Stimulated activated CD4-positive, alpha-beta T cell treated with anti-CD3 and anti-CD28 coated beads, Interleukin-1b, Interleukin-23, amount 100 ng/mL, for 4 hours (primary cell): ENCODE measurements at places on chromosomes 5 and 9.

DNA sequence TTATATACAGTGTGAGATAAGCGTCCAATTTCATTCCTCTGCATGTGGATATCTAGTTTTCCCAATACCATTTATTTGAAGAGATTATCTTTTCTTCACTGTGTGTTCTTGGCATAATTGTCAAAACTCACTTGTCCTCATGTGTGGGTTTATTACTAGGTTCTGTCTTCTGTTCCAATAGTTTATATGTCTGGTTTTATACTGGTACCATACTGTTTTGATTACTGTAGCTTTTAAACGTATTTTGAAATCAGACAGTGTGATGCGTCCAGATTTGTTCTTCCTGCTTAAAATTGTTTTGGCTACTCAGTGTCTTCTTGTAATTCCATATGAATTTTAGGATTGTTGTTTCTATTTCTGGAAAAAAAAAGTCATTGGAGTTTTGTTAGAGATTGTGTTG is 10.2 kb downstream of the NDUFAF2 start:
- DNase-seq: no peak

DNA sequence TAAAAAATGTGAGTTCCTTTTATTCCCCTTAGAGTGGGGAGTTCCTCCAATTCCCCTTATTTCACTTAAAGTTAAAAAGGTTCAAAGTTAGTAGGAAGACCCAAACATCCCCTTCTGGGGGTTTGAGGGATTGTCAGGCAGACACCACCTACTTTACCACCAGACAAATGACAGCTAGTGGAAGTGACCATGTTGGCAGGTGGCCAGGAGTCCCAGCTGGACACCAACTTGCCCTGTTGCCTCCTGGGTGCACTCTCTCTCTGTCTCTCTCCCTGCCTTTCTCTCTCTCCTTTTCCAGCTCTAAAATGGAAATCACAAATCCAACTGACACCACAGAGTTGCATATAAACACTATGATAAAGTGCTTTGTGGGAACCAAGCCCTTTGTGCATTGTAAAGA is 307.7 kb upstream of the TLE4 start:
- DNase-seq: no peak

DNA sequence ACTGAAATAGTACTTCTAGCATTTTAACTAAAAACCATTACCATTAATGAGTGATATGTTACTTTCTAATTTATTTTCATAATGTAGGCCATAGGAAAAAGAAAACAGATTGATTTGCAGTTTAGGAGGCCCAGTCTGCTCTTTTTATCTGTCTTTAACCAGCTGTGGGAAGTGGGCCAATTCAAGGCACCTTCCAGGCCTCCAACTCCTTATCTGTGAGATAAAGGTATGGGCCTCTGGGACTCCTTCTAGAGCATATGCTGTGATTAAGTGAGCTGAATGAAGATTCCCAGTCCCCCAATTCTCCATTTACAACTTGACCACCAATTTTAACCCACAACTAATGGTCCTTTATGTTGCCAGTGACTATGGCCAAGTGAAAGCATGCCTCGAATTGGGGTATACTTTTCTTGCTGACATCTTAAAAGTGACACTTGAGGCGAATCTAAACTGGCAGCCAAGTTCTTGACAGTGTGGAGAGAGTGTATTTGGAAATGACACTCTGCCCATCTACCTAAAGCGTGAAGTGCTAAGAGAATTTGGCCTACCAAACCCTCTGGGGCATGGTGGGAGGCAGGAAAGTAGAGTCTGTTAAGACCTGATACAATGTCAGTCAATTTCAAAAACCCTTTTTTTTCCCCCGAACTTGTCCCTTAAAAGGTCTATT is 88.3 kb downstream of the PIK3R1 start:
- no peak for DNase-seq

GRCh38 chr9:81565609-81566008 is 123.7 kb downstream of the TLE1 start:
- no peak for DNase-seq

- DNase-seq: no peak
These were observed 411 bp upstream of the MAT2B start for GRCh38 chr5:163505049-163505367.

GRCh38 chr9:80881940-80882339 is 807.4 kb downstream of the TLE1 start:
- DNase-seq: no peak

GRCh38 chr9:130172858-130173665 is 858 bp downstream of the NCS1 start:
- peak; percentile 40 for DNase-seq

DNA sequence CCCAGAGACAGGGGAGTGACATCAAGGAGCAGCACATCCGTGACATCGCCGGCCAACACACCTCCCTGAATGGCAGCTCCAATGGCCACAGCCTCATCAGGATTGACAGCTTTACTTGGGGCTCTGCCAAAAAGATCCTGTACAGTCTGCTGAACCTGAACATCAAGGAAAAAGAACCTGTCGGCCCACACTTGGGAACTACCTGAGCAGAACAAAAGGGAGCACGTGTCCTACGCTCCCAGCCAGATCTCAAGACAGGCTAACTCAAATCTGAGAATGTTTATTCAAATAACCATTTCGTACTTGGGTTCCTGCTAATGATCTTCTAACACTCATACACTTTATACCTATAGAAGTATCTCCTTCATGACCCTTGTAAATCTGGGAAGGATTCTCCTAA is 15.3 kb downstream of the HSPA9 start:
- DNase-seq: no peak

- no peak for DNase-seq
These were observed 18.2 kb downstream of the RIOK2 start for GRCh38 chr5:97164846-97165245.

DNA sequence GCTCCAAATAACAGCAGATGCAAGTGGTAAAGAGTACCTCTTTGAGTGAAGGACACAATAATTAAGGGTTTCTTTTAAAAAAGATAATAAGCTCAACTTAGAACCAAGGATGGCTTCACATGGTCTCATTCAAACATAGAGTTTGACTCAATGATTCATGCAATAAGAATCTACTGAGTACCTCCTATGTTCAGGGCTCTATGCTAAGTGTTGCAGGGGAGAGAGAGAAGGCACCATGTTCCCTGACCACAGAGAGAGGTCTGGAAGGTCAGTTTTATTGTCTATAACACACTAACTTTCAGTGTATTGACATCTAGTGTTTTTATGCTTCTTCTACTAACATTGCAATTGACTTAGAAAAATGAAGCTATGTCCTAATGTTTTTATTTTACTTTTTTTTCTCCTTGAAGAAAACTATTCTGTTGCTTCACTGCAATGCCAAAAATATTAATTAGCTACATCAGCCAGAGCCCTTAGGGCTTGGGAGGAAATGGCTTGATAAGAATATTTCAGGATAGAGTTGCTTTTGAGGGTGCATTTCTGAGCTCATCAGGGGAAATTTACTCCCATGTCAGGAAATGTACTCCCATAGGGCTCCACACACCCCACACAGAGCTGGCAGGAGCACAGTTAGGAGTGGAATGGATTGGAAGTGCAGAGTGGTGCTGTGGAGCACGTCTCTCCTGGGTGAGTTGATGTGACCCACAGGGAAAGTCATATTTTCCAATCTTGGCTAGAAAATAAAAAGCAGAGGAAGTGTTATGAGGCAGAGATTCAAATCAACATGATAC is 106.6 kb downstream of the PDE8B start:
- DNase-seq: no peak

DNA sequence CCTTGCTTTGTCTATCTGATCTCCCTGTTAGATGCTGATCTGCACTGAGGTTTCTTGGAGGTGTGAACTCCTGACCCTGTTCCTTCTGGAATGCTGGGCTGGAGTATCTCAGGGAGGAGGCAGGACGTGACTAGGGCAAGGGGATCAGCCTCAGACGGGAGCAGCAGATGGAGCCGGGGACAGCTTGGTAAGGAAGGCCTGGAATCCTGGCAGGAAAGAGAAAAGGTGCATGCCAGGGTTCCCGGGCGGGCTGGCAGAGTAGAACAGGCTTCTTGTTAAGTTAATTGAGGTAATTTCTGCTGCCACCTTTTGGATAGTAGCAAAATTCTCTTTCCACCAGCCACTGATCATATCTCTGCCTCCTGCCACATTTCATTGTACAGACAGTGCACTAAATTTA is 180.9 kb downstream of the ZNF462 start:
- DNase-seq: no peak

DNA sequence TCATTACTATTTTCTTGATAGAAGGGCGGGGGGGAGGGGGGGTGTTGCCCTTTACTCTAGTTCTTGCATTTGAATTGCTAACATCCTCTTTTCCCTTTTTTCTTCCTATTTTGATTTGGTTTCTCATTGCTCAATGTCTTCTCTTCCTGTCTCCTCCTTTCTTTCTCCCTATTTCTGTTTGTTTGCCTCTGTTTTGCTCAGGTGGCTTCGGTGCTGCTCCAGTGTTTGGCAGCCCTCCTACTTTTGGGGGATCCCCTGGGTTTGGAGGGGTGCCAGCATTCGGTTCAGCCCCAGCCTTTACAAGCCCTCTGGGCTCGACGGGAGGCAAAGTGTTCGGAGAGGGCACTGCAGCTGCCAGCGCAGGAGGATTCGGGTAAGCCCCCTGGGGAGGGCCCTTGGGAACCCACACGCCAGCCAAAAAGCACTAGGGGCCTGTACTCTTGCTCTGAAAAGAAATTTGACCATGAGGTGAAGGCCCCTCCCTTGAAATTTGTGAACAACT is 48.3 kb downstream of the FAM78A start:
- DNase-seq: no peak

- no peak for DNase-seq
These were observed 588 bp upstream of the BRINP1 start for GRCh38 chr9:119369680-119370366.

GRCh38 chr5:137584262-137584661 is 85.1 kb upstream of the SPOCK1 start:
- no peak for DNase-seq

DNA sequence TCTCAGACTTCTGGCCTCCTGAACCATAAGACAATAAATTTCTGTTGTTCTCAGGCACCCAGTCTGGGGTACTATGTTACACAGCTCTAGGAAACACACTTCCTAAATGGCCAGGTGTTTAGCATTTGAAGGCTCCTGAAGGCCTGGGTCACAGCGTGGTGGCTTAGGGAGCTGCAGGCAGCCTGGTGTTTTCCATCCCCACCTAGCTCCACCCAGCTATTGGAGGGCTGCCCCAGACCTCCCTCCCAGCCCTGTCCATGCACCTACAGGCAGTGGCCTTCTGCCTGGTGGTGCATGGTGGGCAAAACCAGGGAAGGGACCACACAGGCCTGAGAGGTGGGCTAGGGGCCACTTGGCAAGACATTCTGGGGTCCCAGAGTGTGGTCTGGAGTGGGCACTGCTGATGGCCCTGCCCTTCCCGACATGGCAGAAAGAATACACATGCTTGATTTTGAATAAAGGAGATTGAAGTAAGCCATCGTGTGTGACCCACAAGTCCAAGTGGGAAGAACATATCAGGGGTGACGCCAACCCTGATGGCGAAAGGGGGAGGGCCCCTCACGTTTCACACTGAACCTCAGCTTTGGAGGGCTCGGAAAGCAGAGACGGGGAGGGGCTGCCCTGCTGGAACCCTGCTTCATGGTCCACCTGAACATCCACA is 1.3 kb upstream of the SUSD3 start:
- no peak for DNase-seq

DNA sequence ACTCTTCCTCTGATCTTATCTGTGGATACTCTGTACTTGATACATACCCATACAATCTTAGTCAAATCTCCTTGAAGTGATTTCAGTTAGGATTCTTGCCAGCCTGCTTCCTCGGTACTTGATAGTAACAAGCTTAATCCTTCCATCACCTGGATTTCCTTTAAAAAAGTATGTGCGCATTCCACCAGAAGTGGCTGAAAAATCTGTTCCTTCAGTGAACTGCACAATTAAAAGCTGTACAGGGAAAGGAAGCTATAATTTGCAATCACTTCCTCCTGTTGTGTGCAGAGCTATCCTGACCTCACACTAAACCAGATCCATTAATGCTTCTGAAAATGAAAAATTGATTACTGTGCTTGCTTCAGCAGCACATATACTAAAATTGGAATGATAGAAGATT is 47.3 kb downstream of the PWWP2A start:
- DNase-seq: no peak

DNA sequence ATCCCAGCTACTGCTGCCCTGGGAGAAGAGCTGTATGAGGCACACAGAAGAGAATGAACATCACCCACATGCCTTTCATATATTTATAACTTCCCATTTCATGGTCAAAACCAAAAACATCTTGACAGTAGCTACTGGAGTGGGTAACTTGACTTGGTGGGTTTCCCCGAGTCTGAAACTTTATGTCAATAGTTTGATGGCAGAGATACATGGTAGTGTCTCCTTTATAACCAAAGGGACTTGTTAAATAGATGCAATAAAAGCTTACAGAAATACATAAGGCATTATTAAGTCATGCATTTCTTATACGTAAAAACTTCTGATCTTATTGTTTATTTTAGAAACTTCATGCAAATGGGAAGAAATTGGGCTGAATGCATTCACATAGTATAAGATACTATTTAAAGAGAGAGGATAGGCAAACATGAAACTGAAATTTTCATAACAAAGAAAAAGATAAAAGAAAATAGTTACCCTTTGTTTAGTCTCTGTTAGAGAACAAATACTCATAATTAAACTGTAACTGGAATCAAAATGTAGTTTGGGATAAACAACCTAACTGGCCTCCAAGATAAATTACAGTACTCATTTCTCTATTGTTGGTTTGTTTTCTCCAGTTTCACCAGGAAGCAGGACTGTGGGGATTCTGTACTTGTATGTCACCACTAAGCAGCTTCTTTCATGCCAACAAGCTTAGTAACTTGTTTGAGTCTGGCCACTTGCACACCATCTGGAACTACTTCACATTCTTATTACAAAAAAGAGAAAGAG is 459.3 kb upstream of the MEF2C start:
- DNase-seq: no peak

DNA sequence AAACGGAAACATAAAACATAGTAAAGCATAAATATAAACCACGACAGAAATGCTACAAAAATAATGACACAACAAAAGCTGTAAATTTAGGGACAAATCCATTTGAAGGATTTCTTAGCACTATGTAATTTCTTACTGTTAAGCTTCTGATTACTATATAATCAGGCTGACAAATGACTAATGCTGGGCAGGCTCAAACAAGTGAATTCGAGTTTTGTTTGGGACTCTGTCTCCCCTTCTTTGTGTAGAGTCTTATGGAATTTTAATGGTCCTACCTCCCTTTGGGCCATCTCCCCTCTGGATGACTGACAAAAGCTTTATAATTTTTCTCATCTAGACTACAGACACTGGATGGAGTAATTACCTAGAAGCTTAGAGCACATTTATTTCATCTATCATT is 24.6 kb upstream of the KIF2A start:
- DNase-seq: no peak
